ENCODE measurements at places on chromosomes 7 and 10.

- no peak for DNase-seq
Observed at GRCh38 chr10:47402641-47403301, 18.7 kb upstream of the ZNF488 start.

GRCh38 chr10:1048732-1049424 lies at the start of gene IDI1:
IDI1 (minus strand) TSS chr10:1049119; CDS start chr10:1049003, 116 bp downstream.
- peak; percentile 99 for DNase-seq

GRCh38 chr10:58661336-58661735 lies 148.7 kb downstream of the BICC1 start:
- DNase-seq, result no peak

- DNase-seq, result no peak
Observed at GRCh38 chr10:132632091-132632561, 94.5 kb downstream of the INPP5A start.

GRCh38 chr7:135463908-135464307 lies 46.0 kb downstream of the CNOT4 start:
- no peak for DNase-seq

DNA sequence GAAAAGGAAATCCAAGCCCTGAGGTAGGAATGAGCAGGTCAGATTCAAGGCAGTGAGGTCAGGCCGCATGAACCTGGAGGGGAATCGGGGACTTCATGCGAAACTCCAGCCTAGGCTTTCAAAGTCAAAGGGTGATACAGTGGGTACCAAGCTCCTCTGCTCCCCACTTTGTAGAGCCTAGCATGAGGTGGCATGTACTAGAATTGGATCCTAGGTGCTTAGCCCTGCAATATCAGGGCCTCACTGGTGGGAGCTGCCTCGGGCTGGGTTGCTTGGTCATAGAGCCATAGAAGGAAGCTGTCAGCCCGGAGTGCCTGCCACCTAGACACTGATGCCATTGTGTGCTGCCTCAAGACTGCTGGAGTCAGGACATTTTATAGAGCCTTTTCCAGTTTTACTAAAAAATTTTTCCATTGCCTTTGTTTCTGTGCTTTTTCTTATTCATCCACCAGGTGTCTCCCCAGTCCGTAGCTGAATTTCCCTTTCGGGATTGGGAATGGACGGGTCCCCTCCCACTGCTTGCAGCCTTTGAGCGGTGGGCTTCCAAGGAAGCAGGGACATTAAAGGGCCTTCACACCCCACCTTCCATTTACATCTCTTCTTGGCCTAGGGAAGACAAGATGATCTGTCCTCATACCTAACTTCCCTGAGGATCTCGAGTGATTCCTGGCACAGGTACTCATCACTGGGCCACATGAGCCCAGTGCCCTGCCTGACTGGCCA lies 5.5 kb upstream of the LZTS2 start:
- no peak for DNase-seq

GRCh38 chr7:150448789-150449147 lies 1.7 kb upstream of the GIMAP8 start:
- peak; percentile 94 for DNase-seq

GRCh38 chr7:99409806-99410205 lies 1.0 kb downstream of the BUD31 start:
- no peak for DNase-seq

DNA sequence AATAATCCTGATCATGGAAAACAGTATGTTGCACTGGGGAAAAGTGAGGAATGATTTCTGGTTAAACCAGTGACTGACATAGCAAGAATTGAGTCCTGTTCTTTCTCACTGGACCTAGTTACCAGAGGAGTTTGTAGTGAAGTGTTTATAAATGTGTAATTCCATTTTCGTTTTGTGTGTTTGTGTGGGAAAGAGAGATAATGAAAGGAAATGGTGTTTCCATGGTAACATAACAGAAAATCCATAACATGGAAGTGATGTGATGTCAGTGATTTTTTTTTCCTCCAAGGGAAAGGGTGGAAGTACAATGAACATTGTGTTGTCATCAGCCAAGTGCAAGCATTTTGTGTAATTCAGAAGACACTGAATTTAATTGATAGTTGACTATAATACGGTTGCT lies 283.9 kb downstream of the PLXDC2 start:
- no peak for DNase-seq

- DNase-seq, result no peak
Observed at GRCh38 chr10:129624526-129624925, 157.5 kb downstream of the MGMT start.

DNA sequence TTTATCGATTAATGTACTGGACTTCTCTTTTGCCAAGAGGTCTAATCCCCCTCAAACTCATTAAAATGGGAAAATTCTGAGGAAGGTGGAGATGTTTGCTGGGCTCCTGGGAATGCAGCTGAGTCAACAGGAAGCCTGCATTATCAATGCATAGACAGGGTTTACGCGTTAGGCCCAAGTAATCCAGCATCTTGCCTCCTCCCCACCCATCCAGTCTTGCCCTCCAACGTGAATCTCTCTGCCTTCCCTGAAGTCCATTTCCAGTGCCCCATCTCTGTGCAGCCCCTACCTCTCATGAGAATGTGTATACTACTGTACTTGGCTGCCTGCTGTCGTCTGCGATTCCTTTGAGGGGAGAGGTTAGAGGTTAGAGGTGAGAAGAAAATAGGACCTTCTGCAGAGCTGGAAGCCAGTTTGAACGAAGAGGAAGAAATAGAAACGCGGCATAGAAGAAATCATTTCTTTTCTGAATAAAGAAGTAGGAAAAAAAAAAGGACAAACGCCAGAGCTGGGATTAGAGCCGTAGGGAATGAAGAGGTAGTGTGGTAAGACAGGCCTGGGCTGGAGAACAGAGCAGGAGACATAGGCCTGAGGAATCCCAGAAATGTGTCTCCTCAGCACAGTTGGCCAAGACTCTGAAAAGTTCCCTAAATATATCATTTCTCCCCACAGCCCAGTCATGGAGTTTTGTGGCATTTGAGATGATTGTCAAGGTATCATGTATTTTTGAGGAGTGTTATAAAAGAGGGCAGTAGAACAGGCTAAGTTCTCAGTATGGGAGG lies 75.6 kb downstream of the MYOF start:
- DNase-seq, result no peak

GRCh38 chr7:19117870-19118608 lies 603 bp upstream of the TWIST1 start:
- no peak for DNase-seq

GRCh38 chr7:94115316-94115715 lies 111.2 kb upstream of the BET1 start:
- DNase-seq, result no peak

GRCh38 chr7:38855386-38855785 lies 53.6 kb downstream of the VPS41 start:
- no peak for DNase-seq

GRCh38 chr7:41428381-41428780 lies 274.5 kb downstream of the INHBA start:
- DNase-seq, result no peak

DNA sequence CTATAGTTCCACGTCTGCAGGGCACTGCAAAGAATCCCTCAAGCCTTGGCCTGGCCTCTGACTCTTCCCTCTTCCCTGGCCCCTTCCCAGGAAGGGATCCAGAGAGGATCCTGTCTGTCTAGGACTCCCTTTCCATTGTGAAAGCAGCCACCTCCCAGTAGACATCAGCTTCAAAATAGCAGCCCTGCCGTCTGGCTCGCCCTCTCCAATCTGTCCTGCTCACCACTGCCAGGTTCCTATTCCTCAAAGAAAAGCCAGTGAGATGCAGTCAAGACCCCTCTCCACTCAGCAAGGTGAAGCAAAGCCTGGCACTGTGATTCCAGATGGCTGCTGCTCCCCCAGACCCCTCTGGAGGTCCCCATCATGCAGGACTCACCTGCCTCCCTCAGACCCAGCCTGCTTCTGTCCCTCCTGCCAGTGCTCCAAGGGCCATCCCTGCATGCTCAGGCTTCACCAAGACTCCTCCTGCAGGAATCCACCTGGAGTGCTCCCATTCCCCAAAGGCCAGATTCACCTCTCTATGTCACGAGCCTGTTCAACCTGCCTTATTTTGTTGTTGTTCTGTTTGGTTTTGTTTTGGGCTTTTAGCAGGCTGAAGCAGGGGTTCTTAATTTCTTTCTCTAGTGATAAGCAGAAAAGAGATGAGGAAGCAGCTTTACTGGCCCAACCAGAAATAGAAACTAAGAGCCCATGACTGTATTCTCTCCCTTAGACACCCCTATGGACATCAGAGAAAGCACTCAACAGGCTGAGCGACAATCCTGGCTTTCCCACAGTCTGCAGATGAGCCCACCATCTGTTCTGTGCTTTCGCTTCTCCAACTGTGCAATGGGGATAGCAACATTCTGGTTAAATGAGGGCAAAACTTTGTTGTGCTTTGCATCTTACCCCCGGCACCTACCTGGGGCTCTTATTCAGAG lies 305.1 kb downstream of the GRID1 start:
- no peak for DNase-seq

- no peak for DNase-seq
Observed at GRCh38 chr10:128571745-128572144, 445.5 kb upstream of the MKI67 start.

All from activated CD4-positive, alpha-beta T cell treated with anti-CD3 and anti-CD28 coated beads, Interleukin-2, Interleukin-6, amounts not matched to agents 100 ng/mL and 50 ng/mL, durations not matched to agents 16 hours and 8 hours (primary cell).